ENCODE measurements at places on chromosomes 6 and 20.

DNA sequence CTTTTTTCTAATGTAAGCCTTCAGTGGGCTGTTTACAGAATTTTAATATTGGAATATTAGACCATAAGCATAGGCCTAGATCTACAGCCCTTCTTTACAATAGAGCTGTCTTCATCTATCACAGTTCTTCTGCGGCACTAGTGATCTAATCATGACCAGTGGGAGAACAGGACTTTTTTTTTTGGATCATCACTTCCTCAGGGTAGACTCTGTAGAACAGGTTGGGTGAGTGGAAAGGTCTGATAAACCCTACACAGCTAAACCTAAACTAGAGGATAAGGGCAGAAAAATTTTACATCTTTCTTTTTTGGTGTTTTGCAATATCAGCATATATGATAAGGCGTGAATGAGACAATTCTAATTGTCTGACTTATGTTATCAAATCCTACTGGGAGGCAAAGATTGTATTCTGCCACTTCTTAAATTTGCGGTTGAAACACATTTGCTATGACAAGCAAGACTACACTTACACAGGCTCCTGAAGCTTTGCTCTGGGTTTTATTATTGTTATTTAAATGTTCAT lies 52.2 kb downstream of the GOPC start:
- no peak for DNase-seq

DNA sequence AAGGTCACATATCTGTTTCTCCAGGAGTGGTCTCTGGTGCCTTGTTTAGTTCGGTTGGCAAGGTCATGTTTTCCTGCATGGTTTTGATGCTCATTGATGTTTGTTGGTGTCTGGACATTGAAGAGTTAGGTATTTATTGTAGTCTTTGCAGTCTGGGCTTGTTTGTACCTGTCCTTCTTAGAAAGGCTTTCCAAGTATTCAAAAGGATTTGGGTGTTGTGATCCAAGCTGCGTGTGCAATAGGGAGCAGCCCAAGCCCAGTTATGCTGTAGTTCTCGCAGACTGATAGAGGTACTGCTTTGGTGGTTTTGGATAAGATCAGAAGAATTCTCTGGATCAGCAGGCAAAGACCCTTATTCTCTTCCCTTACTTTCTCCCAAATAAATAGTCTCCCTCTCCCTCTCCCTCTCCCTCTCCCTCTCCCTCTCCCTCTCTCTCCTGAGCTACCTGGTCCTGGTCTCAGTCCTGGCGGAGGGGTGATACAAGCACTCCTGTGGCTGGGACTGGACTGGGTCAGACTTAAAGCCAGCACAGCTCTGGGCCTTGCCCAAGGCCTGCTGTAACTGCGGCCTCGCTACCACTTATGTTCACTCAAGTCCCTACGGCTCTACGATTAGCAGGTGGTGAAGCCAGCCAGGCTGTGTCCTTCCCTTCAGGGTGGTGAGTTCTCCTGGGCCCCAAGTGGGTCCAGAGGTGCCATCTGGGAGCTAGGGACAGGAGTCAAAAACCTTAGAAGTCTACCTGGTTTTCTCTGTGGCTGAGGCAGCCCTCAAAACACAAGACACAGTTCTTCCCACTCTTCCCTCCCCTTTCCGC lies 27.3 kb upstream of the GRM4 start:
- no peak for DNase-seq

DNA sequence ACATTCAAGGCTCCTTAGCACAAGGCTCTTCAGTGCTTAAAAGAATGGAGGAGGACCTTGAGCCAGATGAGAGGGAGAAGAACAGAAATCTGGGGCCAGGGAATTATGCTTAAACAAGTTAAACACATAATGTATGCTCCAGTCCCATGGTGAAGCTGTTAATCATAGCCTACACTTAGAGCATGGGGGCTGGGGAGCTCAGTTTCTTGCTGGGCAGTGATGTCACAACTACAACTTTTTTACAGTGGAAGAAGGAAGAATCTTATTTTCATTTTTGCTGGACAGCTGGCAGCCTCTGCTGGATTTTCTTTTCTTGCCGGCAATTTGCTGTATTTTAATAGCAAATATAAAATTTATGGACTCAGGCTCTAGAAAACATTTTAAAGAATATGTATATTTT lies 432.5 kb downstream of the CD109 start:
- no peak for DNase-seq

- peak; percentile 26 for DNase-seq
Observed at GRCh38 chr6:6798448-6798860, 209.9 kb downstream of the LY86 start.

GRCh38 chr20:23150304-23151007 lies 64.3 kb upstream of the CD93 start:
- DNase-seq = peak; percentile 14

DNA sequence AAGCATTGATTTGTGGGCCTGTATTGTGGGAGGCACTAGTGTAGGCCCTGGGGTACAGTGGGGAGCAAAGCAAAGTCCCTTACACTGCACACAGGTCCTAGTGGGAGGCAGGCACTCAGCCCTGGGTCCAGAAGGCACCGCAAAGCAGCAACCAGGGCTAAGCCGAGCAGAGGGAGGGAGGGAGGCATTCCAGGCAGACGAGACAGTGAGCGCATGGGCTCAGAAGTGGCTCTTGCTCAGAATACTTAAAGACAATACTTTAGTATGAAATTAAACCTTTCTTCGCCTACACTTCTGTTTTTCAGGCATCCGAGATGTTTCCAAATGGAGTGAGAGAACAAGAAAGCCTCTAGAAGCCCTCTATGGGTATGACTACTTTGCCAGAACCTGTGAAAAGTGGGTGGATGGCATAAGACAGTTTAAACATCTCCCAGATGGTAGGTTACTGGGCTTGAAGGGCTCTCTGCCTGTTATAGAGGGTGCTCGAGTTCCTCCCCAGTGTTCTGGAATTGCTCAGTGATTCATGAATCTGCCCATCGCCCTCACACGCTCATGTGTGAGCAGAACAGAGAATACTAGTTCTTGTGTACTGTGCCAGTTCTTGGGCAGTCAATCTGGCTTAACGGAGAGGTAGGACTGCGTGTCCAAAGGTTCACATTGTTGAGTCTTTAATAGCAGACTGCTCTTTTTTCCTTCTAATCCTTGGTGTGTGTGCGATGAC lies 18.7 kb downstream of the BPHL start:
- DNase-seq = no peak

DNA sequence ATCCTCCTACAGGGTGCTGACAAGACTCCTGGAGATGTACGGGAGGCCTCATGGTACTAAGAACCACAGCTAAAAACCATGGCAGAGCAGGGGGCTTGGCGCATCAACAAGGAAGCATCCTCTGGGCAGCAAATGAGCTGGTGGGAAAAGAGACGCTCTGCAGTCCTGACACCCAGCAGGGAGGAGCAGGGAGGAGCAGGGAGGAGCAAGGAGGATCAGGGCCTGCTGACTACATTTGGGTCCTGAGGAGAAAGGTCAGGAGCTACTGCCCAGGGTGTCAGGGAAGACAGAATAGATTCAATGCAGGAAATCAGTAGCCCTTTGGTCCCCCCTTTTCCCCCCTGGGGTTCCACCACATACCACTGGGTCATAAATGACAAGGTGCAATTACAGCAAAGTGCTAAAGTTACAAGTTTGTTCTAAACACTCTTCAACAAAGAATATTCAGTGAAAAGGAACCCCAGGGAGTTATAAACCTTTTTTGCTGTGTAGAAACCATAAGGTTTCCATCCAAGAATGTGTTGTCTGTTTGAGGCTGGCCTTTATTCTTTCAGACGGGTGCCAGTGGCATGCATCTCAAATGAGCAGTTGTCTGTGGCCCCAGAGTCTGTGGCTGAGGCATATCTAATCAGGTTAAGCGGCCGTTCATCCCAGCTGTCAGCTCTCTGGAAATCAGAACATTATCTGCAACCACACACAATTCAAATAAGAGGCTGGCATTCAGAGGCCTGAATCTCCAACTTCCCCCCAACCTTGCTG lies 325.0 kb downstream of the CDC5L start:
- DNase-seq = no peak

DNA sequence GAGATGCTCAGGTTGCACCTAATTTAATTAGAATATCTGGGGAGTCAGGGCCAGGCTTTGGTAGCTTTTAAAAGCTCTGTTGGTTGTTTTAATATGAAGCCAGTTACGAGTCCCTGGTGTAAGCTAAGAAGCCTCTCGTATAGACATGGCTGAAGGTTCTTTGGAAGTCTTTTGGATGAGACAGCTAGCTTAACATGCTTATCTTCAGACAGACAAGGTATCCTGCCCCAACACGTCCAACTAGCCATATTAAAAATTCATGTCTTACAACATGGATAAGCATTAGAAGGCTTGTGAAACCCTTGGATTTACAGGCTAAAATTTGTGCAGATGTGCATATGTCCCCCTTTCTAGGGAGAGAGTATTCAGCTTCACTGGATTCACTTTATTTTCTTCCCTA lies 105.7 kb upstream of the KCNK16 start:
- DNase-seq = no peak

DNA sequence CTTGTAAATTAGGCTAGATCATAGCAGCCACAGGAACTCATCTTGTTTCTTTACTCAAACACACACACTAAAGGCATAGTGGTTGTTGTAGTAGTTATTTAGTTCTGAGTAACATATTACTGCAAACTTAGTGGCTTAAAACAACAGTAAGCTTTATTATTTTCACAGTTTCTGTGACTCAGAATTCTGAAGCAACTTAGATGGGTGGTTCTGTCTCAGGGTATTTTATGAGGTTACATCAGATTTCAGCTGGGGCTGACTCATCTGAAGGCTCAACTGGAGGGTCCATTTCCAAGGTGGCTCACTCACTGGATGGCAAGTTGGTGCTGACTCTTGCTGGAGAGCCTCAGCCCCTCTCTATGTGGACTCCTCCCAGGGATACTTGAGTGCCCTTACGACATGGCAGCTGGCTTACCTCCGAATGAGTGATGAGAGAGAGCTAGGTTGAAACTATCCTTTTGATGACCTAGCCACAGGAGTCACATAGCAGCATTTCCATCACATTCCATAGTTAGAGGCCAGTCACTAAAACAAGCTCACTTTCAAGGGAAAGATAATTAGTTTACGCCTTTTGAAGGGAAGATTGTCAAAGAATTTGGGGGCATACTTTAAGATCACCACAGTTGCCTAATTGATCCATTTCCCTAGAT lies 136.5 kb upstream of the PRND start:
- no peak for DNase-seq

DNA sequence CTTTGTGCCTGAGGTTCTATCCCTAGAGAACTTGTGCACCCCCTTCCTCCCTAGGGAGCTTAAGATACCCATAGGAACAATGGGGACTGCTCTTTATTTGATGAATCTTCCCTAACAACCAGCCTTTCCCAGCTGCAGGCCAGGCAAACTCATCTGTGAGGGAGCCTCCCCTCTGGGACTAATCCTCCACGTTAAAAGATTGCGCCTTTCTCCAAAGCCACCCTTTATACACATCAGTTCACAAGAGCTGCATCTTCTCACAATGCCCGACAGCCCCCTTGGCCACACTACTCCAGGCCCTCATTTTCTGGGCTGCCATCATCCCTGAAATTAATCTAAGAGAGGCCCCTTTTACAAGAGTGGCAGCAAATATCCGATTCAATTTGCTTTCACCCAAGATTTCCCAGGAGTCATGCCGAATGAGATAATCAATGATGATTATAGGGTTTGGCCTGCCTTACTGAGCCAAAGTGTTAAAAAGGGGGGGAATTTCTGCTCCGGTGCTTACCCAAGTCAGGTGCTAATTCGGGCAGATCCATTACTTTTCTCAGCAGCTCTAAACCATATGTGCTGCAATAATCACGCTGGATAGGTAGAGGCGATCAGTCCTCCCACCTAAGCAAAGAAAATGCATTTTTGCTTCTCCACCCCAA lies 336.5 kb downstream of the KIF16B start:
- DNase-seq = no peak

- DNase-seq = no peak
Observed at GRCh38 chr20:34343458-34344211, 19.4 kb upstream of the ITCH start.

DNA sequence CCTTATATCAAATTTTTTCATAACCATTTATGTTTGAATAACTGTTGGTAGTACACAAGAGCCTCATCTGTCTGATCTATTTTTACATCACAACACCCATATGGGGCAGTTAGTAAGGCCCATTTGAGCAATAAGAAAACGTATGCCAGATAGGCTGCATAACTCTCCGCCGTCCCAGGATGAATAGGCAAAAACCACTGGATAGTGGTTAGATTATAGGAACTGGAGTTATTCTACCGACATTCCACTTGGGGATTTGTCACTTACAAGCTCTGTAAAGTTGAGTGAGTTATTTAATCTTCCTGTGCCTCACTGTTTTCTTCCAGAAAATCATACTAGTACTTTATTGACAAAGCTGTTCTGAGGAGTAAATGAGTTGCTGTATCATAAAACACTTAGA lies 881.9 kb downstream of the QKI start:
- DNase-seq = no peak

- DNase-seq = no peak
Observed at GRCh38 chr20:37711001-37711400, 17.2 kb downstream of the CTNNBL1 start.

- peak; percentile 44 for DNase-seq
Observed at GRCh38 chr20:2005831-2006426, 12.1 kb upstream of the PDYN start.

DNA sequence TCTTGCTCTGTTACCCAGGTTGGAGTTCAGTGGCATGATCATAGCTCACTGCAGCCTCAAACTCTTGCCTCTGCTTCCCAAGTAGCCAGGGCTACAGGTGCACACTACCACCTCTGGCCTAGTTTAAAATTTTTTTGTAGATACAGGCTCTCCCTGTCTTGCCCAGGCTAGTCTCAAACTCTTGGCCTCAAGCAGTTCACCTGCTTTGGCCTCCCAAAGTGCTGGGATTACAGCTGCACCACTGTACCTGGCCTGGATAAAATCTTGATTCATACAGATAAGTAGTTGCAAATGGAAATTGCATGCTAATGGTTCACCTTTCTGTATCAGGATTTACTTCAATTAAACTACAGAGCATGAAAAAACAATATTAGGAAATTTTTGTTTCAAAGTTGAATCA lies 4.2 kb downstream of the CD2AP start:
- no peak for DNase-seq

DNA sequence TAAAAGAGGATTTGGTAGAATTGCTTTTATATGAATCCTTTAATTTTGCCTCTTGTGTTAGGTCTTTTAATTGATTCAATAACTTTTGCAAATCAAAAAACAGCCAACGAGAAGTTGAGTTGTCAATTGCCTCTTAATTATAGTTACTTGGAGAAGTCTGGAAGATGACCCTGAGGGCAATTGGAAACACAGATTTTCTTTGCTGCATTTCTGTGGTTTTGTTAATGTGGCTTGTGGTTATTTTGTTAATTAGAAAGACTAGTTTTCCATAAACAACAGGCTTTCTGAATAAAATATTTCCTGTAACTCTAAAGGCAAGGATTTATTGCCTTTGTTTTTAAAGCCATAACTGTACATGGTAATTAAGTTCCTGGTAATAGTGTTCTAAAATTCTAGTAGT lies 513.0 kb downstream of the EPHA7 start:
- DNase-seq = no peak

DNA sequence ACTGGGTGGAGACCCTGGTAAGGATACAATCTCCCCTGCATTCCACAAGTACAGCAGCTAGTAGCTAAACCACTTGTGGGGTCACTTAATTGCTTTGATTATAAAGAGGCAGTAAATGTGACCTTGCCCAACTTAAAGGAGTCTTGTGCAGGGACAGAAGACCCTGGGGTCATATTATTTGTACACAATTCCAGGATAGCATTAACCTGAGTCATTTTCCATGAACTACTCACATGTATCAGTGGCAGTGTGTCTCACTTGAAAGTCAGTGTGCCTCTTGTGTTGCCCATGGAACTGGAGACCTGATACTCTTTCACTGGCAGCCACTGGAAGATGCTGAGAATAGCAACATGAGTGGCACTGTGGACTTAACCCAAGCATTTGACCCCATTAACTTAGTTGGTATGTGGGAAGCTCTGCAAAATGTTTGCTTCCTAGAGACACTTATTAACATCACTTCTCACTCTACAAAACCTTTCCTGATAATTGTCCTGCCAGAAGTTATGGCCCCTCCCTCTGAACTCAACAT lies 28.9 kb downstream of the CLIC5 start:
- no peak for DNase-seq

Data from CD14-positive monocyte (primary cell).